Cerebellar cortex (tissue), 1 donor: ENCODE measurements at places on chromosomes 2 and 18.

GRCh38 chr18:47235096-47235495 is 16.4 kb downstream of the SKOR2 start:
- no peak for DNase-seq

DNA sequence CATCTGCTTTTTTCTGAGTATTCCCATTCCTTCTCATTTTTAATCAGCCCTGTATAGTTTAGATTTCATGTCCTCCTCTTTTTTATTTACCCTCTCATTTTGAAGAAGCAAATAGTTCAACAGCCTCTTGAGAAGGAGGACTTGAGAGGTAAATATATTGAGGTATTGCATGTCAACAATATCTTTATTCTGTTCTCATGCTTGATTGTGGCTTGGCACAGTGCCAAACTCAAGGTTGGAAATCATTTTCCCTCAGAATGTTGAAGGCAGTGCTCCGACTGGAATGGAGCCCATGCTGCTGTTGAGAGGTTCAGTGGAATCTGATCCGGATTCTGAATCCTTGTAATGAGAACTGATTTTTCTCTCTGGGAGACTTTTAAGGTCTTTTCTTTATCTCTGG is 31.0 kb upstream of the GALNT3 start:
- DNase-seq, result peak; percentile 13

GRCh38 chr18:9401176-9401575 is 66.6 kb downstream of the TWSG1 start:
- peak; percentile 15 for DNase-seq

GRCh38 chr2:127503491-127503890 is 22.8 kb downstream of the IWS1 start:
- no peak for DNase-seq

DNA sequence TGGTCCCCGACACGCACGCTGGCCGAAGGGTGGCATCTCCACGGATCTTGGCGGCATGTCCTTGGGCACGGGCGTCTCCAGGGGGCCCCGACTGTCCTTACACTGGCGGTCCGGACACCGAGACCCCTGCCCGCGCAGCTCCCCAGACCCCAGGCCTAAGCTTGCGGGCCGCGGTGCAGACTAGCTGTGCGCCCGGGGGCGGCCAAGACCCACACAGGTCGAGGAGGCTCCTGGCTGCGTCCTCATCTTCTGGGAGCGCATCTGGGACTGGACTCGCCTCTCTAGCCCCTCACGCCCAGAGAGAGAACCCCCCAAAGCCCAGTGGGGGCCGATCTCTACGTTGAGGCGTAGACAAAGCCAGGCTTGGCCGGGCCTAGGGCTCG is 475 bp upstream of the TWIST2 start:
- no peak for DNase-seq

GRCh38 chr18:44437603-44438002 is 243.1 kb upstream of the SETBP1 start:
- DNase-seq, result no peak

DNA sequence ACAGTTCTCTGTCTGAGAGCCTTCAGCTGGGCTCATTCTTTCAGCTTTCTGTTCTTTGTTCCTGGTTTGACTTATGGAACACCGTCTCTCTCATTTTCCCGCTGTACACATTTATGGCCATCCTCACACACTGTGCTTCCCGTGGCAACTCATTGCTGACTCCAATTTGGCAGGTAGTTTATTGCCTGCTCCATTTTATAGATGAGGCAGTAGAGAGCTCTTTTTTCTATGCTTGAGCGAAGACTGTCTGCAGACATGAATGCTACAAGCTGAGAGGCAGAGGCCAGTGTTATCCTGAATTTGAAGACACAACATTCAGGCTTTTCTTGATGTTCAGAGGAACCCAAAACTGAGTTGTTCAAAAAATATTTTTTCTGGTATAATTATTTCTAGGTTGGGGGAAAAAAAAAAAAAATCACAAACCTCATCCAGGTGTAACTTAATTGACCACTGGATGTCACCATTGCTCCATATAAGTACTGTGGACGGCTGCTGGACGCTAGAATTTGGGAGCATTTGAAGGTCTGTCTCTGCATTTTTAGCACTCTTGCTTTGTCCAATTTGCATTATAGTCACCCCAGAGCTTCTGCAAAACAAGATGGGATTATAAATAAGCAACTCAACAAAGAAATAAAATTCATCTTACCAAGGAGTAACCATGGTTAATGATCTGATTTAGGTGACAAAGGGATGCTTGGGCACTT is 83.5 kb downstream of the HRH4 start:
- DNase-seq, result peak; percentile 87

- DNase-seq, result no peak
Observed at GRCh38 chr2:224971214-224971613, 71.1 kb downstream of the DOCK10 start.

- peak; percentile 18 for DNase-seq
Observed at GRCh38 chr2:236600892-236601291, 31.3 kb downstream of the ACKR3 start.
